ENCODE measurements at places on chromosomes 3 and 15.

DNA sequence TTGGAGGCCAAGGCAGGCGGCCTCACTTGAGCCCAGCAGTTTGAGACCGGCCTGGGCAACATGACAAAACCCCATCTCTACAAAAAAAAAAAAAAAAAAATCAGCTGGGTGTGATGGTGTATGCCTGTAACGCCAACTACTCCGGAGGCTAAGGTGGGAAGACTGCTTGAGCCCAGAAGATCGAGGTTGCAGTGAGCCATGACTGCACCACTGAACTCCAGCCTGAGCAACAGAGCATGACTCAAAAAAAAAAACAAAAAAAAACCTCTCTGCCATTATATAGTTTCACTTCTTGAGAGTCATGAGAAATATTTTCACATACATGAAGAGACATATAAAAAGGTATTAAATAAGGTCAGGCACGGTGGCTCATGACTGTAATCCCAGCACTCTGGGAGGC is 45.9 kb upstream of the CP start:
- DNase-seq: no peak

GRCh38 chr15:57554812-57555179 is 36.9 kb upstream of the MYZAP start:
- DNase-seq: no peak

GRCh38 chr15:37880009-37880834 is 54.2 kb upstream of the TMCO5A start:
- DNase-seq: no peak

GRCh38 chr3:129690406-129690805 is 83.9 kb upstream of the PLXND1 start:
- peak; percentile 61 for DNase-seq

DNA sequence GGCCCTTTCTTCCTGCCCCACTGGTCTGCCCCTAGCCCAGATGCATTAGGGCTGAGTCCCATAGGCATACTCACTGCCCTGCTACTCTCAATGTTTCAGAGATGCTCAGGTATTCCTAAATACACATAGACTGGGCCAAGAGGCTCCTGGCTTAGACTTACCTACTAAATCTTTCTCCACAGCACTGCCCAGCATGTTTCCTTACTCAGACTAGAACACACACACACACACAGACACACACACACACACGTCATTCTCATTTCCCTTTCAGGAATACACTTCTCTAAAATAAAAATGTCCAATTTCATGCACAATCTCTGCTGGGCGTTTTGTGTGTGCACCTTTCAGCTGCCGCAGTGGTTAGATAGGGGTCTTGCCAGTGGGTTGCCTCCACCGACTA is 175.7 kb downstream of the FAM43A start:
- no peak for DNase-seq

DNA sequence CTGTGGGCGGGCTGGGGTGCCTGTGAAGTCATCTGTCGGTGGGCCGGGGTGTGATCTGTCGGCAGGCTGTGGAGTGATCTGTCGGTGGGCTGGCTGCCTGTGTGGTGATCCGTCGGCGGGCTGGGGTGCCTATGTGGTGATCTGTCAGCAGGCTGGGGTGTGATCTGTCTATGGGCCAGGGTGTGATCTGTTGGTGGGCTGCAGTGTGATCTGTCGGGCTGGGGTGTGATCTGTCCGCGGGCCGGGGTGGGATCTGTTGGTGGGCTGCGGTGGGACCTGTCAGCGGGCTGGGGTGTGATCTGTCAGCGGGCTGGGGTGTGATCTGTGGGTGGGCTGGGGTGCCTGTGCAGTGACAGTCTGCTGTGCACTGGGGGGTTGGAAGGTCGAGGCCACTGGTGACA is 204.5 kb downstream of the XXYLT1 start:
- no peak for DNase-seq

- peak; percentile 76 for DNase-seq
These were observed 1.3 kb downstream of the GNAT1 start for GRCh38 chr3:50192689-50193141.

- DNase-seq: no peak
These were observed 353.0 kb downstream of the ROBO1 start for GRCh38 chr3:79414806-79415205.

DNA sequence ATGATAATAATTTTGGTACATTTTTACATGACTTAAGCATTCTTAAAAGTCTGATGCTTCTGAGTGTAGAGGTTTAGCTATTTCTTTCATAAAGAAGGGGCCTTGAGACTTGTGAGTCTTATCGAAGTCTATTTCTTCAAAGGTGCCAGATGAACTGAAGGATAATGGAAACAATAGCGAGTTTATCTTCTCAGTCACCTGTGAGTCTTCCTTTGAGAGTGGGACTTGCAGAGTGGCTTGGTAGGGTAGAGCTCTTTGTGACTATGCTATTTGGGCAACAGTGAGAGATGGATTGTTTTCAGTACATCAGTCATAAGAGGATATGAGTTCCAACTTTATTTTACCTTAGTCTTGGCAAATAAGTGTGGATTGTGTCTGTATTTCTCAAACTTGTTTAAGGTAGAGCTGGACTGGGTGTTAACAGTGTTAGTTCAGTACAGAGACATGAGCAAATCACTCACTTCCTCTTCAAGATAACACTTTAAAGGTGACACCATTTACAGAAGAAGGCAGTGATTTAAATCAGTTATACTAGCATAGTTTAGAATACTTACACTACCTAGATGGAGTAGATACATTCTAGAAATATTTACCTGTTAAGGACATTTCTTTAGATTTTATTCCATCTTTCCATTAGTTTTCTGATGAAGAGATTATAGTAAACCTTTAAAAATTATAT is 3.2 kb downstream of the AKAP13 start:
- DNase-seq: no peak

Measured in central memory CD4-positive, alpha-beta T cell (primary cell).